ENCODE measurements at places on chromosomes 13 and 19.

DNA sequence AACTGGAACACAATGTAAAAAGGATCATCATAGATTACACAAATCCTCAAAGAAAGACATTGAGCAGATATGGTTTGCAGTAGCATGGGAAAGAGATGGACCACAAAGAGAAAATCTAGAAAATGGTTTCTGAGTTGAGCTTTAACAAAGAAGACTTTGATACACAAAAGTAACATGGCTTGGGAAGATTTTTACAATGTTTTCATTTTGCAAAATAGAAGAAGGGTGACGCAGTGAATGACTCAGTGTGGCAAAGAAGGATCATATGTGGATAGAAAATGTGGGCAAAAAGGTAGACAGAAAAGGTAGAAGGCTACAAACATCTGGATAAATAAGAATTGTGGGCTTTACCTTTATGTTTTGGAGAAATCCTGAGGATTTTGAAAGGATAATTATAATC, 1220.5 kb downstream of the PCDH17 start:
- no peak for DNase-seq

GRCh38 chr13:99004978-99005377, 27.1 kb upstream of the DOCK9 start:
- no peak for DNase-seq

DNA sequence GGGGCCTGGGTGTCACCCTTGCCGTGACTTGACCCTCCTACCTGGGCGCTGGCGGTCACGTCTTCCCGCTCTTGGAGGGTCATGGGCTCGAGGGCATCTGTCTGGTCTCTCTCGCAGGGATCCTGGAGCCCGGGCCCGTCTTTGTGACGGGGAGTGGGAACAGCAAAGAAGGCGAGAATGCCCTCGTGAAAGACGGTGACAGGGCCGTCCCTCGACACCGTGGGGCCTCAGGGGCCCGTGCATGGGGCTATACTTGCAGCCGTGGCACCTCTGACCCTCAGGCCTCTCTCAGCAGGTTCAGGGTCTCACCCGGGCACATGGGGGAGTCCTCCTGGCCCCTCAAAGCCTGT, 20.9 kb upstream of the MATK start:
- DNase-seq: no peak

DNA sequence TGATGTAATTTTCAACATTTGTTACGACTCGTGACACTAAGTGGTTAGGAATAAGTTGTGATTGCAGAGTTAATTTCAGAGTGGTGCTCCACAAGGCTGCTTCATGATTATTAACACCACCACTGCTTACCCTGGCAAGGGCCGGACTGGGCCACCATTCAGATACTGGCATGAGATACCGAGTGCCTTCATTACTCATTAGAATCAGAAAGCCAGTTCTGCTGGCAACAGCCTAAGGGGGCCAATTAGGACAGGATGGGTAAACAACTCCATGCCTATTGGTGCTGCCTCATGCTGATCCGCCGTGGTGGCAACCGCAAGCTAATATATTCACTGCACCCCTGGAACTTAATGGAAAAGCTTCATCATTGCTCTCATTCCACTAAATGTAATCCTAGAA, 575.1 kb downstream of the EFNB2 start:
- DNase-seq: no peak

- peak; percentile 37 for DNase-seq
Observed at GRCh38 chr19:7783991-7784423, 21.0 kb downstream of the CLEC4M start.

DNA sequence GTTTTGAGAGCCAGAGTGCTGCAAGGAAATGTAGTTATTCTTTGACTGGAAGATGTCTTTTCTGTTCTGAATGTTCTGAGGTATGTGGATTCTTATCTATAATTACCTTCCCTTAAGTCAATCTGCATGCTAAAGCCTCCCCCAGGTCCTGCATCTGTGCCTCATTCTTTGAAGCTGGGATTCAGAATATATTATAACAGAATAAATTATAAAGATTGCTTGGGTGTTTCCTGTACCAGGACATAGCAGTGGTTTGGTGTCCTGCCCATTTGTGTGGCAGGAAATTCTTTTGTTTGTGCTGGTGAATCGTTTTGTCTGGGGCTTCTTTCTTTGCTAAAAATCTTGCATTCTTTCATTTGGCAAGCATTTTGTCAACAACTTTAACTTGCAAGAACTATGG, 60.2 kb downstream of the ITGBL1 start:
- DNase-seq: no peak
